ENCODE measurements at places on chromosomes 6 and 20.

- DNase-seq = no peak
Measured at GRCh38 chr6:89145091-89145955, 532 bp upstream of the PM20D2 start.

GRCh38 chr6:135319819-135320218, 138.7 kb downstream of the MYB start:
- no peak for DNase-seq

DNA sequence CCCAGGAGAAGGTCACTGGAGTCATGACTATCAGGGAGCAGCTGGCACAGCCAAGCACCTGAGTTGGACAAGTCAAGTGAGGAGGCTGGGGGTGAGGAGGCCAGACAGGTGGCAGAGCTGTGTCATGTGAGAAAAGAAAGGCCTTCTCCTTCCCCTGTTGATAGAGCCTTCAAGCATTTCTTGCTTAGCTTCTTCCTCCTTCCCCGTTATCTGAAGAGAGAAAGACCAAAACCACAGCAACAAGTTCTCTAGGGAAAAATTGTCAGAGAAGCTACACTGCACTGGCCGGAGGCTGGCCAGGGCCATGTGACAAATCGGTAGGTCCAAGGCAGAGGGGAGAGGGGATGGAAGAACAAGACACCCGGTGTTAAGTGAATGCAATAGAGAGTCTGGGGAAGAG, 202.1 kb upstream of the PRDM1 start:
- no peak for DNase-seq

GRCh38 chr6:161003336-161003735, 11.8 kb downstream of the MAP3K4 start:
- no peak for DNase-seq

GRCh38 chr6:118659513-118660217, 8.3 kb upstream of the CEP85L start:
- DNase-seq = no peak

DNA sequence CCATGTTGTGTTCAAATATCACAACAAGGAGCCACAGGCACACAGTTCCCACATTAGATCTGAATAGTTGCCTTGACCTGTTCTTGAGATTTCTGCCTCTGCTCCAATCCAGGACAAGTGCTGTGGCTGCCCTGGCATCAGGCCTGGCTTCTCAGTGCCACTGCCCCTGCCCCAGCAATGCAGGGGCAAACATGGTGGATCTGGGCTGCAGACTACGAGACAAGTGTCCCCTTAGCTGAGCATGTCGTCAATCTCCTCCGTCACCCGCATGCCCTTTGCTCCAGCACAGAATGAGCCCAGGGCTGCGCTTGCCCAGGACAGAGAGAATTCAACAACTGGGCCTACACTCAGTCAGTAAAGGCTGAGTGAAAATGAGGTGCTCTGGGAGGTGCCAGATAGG, 201.6 kb downstream of the SYNDIG1 start:
- no peak for DNase-seq

DNA sequence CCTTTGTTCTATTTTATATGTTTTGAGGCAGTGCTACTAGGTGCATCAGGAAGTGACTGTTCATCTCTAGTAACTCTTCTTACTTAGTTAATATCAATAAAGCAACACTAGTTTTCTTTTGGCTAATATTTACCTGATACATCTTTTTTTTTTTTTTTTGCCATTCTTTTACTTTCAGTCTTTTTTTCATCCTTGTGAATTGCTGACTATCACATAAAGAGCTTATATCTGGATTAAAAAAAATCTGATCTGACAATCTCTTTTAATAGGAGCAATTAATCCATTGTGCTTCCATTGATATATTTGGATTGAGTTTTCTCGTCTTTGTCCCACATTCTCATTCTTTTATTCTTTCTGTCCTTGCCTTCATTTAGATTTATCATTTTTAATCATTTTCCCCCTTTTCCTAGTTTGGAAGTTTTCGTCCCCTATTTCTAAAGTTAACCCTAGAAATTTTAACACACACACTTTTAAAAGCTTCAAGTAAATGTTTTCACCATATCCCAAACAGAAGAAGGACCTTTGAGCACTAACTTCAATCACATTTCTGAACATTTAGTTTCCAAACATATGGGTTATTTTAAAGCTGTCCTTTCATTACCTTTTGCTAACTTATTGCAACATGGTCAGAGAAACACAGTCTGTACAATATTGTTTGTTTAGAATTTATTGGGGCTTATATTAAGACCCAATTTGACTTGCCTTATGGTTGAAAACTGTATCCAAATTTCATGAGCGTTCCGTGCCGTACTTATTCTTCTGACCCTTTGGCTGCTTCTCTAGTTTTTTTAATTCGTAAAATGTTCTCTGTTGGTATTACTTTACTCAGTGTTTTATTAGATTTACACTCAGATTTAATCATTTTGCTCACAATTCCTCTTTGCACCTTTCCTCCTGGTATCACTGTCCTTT, 63.0 kb downstream of the SYCP2L start:
- no peak for DNase-seq

DNA sequence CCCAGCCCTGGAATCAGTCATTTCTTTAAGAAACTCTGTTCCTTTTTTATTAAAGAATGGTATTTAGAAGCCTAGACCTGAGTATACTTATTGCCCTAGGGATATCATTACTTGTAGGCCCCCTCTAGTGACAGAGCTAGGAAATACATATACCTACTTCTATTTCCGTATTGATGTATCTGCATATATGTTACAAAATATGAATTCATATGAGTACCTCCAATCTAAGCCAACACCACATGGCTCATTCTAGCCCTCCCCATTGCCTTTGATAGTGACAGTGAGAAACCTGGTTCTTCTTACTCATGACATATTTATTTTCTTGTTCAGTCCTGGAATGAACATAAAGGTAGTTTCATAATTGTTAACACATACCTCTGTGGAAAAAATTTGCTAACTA, 137.2 kb downstream of the FARS2 start:
- no peak for DNase-seq

- DNase-seq = no peak
Measured at GRCh38 chr6:11738234-11738633, 40.4 kb downstream of the ADTRP start.

DNA sequence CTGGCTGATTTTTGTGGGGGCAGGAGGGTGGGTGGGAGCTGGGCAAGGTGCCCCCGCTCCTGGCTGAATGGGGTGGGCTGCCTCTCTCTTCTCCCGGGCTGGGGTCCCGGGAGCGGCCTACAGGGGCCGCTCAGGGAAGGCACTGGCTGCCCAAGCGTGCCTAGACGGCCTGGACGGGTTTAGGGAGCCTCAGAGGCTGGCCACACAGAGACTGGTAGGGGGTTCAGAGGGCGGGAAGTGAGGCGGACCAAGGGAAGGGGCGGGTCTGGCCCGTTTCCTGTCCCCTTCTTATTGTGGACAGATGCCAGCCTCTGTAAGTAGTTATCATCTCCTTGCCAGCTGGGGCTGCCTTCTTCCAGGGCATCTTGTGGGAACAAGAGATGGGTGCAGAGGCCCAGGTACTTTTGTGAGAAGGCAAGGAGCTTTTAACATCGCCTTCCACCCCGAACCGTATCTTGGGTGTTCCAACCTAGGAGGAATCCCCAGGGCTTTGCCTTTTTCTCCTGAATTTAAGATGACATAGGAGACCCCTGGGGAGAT, 437 bp downstream of the CD40 start:
- no peak for DNase-seq

- DNase-seq = no peak
Measured at GRCh38 chr6:67411036-67411435, 1224.0 kb upstream of the ADGRB3 start.

- no peak for DNase-seq
Measured at GRCh38 chr6:72955666-72956065, 269.6 kb downstream of the KHDC1L start.

GRCh38 chr6:126574301-126574700, 234.4 kb downstream of the CENPW start:
- no peak for DNase-seq

DNA sequence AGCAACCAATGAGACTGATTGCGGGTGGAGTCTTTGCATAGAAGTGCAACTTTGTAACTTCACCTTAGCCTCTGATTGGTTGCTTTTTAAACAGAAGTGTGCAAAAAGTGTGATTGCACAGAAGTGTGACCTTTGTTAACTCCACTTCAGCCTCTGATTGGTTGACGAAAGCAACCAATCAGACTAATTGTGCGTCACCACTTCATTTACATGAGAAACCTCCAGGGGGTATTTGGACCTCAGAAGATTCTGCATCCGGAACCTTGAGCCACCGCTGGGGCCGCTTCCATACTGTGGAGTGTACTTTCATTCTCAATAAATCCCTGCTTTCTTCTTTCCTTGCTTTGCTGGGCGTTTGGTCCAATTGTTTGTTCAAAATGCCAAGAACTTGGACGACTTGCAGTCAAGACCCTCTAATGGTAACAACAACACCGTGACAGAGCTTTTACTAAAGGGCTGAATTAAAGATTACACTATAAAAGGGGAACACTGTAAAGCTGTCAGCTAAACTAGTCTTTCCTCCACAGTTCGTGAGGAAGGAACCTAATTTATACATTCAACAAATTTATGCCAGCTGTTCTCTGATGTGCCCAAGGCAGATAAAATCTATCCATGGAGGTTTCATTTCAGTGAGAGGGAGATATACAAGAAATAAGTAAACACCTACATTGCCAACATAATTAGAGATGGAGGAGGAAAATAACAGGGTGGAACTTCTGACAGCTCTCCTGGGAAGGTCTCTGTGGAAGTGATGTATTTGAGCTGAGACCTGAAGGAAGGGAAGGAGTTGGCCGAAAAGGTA, 1.4 kb upstream of the HECA start:
- DNase-seq = no peak

DNA sequence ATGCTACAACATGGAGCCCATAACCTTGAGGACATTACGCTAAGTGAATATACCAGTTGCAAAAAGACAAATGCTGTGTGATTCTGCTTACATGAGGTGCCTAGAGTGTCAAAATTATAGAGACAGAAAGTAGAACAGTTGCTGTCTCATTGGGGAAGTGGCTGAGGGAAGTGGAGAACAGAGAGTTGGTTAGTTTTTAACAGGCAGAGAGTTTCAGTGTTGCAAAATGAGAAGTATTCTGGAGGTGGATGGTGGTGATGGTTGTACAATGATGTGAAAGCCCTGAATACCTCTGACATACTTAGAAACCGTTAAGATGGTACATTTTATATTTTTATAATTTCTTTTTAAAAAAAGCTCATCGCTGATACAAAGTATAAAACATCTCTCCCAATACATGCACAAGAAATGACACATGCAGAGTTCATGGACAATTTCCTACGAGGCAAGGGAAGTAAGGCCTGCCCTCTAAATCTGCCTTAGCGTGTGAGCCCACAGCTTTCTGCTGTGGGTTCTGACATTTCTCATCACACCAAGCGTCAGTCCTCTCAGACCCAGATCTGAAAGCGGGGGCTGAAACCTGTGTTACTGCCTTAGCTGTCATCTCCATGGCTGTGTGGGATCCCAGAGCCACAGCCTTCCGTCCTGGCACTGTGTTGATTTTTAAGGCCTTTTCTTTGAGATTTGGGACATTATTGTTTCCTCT, 126.0 kb downstream of the RNASET2 start:
- DNase-seq = no peak

DNA sequence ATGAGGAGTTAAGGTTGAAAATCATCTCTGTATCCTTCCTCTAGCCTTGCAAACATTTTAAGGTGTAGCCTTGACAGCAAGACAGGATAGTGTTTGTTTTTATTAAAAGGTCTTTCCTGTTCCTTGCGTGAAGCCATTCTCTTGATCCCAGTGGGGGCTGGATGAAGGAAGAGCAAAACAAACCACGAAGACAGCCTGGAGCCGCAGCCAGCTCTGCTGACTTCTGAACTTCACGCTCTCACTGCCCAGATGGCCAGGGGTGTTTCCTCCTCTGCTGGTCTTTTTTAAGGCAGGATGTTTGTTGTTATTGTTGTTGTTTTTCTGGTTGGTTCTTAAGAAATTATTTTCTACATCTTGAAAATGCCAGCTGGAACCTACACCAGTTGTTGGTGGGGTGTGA, 156.4 kb downstream of the MTHFD1L start:
- no peak for DNase-seq

- DNase-seq = no peak
Measured at GRCh38 chr6:77482981-77483380, 19.7 kb upstream of the HTR1B start.

DNA sequence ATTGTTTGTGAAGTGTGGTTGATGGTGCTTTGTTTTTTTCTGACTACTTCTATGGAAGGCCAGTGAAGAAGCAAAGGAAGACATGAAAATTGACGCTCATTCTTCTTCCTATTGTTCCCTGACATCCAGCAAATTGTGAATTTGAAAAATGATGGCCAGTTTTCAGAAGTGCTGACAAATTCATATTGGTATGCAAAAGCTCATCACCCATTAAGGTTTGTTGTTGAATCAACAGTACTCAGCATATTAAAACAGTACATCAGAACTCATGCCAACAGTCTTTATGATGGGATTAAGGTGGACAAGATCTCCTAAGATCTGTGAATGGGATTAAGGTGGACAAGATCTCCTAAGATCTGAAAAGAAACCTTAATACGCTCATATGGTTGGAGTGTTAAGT, 1.0 kb upstream of the MTG2 start:
- no peak for DNase-seq

GRCh38 chr20:834151-834746, 734 bp downstream of the FAM110A start:
- no peak for DNase-seq

DNA sequence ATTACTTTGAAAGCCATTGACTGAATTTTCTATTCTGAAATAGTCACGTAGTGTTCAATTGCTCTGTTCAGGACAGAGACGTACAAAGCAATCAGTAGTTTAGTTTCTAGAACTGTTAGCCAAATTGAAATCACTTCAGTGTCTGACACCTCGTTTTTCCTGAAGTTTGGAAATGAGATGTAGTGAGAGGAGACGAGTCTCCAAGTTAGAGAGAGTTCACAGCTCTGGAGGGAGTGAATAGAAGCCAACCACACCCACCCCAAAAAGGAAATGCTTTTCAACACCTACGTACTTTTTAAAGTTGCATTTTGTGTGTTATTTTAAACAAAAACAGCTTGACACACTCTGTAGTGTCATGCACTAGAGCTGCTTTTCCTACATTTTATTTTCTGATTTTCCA, 296.0 kb downstream of the ADGRG6 start:
- no peak for DNase-seq

DNA sequence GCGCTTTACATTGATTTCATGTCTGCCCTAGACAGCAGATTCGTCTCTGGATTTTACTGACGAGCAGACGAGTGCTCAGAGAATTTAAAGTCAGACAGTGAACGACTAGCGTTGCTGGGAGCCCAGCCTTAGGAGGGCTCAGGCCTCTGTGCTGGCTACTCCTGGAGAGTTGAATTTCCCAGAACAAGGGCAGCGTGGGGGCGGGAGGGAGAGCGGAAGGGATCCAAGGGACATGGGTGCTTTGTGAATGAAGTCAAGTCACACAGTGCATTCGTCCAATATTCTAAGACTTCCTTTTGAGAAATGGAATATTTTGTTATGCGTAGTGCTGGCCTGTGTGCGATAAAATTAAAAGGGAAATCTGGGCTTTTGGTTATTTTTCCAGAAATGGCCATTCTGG, 126.5 kb downstream of the MYLK4 start:
- no peak for DNase-seq

GRCh38 chr6:34439442-34439841, 13.6 kb upstream of the RPS10 start:
- no peak for DNase-seq

Measured in left renal cortex interstitium (tissue), 4 donors.